Activated CD4-positive, alpha-beta T cell treated with anti-CD3 and anti-CD28 coated beads for 48 hours (primary cell): ENCODE measurements at places on chromosomes 16 and 17.

- no peak for DNase-seq
These were observed 19.3 kb downstream of the ANKFN1 start for GRCh38 chr17:56172517-56172982.

- no peak for DNase-seq
These were observed 169.7 kb upstream of the ZFHX3 start for GRCh38 chr16:73217654-73218053.

GRCh38 chr17:8728971-8729370 is 15.7 kb downstream of the CCDC42 start:
- DNase-seq = no peak

- no peak for DNase-seq
These were observed 46.3 kb downstream of the RMI2 start for GRCh38 chr16:11391576-11391975.

- no peak for DNase-seq
These were observed 2.4 kb downstream of the FOXL1 start for GRCh38 chr16:86580791-86581170.

- DNase-seq = no peak
These were observed 2.4 kb upstream of the ZNF18 start for GRCh38 chr17:11999696-12000095.
